Activated naive CD4-positive, alpha-beta T cell (primary cell): ENCODE measurements at places on chromosomes 11 and 22.
A peak's percentile ranks its signal among the peaks of the same experiment; 100 is the strongest.

- no peak for DNase-seq
Measured at GRCh38 chr22:21626735-21627469, 2.9 kb downstream of the YDJC start.

GRCh38 chr11:71787098-71787823, 45.7 kb upstream of the DEFB108B start:
- peak; percentile 91 for DNase-seq

DNA sequence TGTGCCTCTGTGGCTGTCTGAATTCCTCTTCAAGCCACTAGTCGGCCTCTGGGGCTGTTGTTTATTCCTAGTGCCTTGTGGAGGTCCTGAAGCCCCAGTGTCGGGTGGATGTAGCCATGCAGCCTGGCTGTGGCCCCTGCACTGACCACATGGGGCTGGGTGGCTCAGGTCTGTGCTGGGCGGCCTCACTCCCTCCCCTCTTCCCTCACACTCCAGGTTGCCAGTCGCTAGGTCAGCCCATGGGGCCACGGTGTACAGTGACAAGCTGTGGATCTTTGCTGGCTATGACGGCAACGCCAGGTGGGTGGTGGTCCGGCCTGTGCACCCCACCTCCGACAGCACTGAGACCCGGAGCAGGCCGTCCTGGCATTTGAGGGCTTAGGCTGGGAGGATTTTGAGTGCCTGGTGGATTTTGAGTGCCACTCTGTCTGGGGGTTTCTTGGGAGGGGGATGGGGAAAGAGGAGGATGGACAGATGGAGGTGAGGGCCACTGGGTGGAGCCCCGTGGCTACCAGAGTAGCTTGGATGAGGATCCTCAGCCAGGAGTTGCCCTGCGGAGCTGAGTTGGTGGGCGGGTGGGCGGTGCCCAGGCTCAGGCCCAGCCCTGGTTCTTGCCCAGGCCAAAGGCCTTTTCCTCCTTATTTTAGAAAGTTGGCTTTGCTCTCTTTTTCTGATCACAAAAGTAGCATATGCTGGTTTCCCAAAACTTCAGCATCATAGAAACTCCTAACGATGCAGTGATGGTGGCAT, 6.7 kb downstream of the LZTR1 start:
- DNase-seq, result no peak

DNA sequence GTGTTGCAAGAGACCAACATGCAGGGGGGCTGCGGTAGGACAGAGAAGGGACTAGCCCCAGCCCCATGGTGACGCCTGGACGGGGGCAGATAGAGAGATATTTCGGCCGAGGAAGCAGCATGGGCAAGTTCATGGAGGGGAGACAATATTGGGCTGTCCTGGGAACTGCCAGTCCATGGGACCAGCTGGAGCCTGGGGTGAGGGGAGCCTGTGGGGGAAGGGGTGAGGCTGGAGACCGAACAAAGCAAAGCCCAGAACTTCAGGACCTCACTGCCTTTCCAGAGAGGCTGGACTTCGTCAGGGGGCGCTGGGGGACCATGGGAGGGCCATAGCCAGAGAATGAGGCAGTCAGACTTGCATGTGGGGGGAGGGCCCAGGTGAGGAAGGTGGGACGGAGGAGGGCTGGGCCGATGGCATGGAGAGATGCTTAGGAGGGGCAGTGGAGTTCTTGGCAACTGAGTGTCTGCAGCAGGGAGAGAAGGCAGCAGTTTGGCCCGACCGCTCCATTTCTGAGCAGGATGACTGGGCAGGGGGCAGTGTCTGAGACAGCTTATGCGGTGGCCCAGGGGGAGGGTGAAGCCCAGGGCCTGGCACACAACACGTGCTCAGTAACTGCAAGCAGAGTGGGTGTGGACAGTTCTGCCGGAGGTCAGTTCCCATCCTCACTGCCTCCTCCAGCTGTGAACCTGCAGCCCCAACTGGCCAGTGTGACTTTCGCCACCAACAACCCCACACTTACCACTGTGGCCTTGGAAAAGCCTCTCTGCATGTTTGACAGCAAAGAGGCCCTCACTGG, 712 bp downstream of the UPK3A start:
- no peak for DNase-seq

DNA sequence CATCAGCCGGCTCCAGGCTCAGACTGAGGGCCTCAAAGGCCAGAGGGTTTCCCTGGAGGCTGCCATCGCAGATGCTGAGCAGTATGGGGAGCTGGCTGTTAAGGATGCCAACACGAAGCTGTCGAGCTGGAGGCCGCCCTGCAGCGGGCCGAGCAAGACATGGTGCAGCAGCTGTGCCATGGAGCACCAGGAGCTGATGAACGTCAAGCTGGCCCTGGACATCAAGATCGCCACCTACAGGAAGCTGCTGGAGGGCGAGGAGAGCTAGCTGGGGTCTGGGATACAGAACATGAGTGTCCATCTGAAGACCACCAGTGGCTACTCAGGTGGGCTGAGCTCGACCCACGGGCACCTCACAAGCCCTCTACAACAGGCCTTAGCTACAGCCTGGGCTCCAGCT, 4.0 kb upstream of the SCUBE2 start:
- DNase-seq, result no peak

DNA sequence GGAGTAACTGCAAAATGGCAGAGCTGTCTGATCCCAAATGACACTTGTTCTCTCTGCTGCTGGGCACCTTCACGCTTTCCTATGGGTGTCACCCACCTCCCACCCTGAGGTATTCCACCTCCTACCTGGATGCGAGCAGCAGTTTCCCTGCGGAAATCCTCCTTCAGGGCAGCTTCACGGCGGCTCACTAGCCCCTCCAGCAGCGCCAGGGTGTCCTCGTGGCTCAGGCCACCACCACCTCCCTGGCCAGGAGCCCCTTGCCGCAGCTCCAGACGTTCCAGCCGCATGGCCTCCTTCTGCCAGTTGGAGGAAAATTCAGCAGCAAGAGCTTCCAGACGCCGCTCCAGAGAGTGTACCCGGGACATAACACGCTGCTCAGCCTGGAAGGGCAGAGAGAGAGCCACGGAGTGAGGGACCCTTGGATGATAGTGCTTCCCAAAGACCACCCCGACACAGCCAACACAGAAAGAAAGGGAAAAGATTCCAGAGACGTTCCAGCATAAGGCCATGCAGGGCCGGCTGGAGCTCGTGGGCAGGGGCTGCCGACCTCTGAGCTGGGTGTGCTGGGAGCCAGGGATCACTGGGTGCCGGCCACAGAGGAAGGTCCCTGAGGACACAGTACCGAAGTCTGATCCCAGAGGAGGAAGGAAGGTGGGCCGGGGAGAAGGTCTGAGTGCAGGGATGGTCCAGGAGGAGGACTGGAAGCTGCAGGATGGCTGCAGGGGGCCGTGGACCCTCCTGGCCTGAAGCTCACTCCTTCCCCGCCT, 13.4 kb downstream of the SUN2 start:
- DNase-seq, result no peak

- no peak for DNase-seq
Measured at GRCh38 chr11:27700351-27701301, at the start of gene BDNF. Gene BDNF, minus strand, starts transcription at chr11:27700455. Its CDS starts 41,891 bp downstream, at chr11:27658564.

GRCh38 chr11:116691771-116692177, 81.0 kb downstream of the BUD13 start:
- peak; percentile 20 for DNase-seq

DNA sequence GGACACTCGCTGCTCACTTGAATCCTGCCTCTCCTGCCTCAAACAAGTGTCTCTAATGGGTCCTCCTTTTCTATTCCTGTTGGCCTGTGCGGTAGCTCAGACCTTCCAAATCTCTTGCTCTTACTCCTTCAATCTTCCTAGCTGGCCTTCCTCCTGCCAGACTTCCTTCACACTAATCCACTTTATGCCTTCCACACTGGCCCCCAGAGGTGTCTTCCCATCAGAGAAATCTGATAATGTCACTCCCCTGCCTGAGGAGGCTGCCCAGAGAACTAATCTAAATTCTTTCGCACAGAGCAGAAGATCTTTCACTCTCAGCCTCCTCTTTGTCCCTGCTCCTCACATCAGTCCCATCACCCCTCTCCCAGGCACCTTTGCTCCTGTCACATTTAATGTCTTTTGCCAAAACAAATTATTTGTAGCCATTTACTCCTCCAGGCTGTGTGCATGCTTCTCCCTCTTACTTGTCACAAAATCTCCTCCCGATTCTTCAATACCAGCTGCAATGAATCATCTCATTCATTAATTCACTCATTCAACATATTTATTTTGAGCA, 175.7 kb downstream of the MAML2 start:
- DNase-seq, result no peak

- no peak for DNase-seq
Measured at GRCh38 chr22:20464096-20464614, 26.5 kb upstream of the SCARF2 start.

- no peak for DNase-seq
Measured at GRCh38 chr11:60127311-60127811, 38.9 kb downstream of the MS4A2 start.

DNA sequence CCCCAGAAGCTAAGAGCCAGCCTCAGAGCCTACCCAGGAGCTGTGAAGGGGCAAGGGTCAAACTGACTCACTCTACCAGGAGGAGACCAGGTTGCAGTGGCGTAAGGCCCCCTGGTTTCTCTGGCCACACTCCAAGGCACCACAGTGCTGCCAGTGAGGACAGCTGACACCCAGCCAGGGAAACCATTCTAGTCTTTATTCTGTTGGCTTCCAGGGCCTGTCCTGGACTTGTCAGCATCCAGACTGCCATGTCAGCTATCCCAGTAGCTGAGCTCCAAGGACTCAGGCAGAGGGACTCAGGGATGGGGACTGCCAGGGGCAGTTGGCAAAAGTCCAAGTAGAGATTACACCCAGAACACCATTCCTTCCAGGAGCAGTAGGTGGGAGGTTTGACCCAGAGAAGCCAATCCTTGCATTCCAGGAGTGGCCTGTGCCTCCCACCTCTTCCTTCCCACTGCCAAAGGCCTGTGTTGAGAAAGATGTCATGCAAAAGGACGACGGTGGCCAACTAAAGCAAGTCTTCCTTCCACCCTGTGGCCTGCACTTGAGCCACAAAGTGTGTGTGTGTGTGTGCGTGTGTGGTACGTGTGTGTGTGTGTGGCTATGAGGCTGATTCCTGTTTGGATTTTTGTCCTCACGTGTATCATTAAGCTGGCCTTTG, 3.6 kb upstream of the MAPK8IP1 start:
- DNase-seq, result no peak

GRCh38 chr22:44398856-44399837, 86.4 kb upstream of the SHISAL1 start:
- no peak for DNase-seq

- no peak for DNase-seq
Measured at GRCh38 chr22:48748860-48749554, 1078.7 kb downstream of the BRD1 start.

DNA sequence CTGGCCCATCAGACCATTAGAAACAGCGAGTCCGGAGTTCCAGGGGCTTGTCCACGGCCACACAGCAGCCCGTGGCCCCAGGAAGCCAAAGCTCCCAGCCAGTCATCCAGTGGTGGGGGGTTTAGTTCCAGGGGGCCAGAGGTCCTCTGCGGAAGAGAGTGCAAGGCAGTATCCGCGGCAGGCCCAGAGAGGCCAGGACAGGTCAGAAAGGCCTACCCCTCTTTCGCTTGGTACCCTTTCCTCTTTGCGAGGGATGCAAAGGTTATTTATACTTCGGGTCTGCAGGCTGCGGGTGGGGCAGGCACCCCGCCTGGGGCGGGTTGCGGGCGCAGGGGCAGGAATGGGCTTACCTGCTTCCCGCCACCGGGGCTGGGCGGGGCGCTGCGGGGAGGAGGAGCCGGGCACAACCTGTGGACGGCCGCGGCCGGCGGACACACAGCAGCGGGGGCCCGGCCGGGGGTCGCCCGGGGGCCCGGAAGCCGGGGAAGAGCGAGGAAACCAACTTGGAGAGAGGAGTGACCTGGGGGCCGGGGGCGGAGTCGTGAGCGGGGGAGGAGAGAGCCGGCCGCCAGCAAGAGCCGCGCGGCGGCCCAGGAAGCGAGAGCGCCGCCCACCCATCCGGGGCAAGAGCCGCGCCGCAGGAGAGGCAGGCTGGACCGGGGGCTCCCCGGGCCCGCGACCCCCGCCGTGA, at the start of gene SH3BP1:
Gene SH3BP1, plus strand, starts transcription at position 600 of the 691 bp plus-strand sequence. CDS start 119 bp downstream, outside the sequence.
- DNase-seq, result no peak

DNA sequence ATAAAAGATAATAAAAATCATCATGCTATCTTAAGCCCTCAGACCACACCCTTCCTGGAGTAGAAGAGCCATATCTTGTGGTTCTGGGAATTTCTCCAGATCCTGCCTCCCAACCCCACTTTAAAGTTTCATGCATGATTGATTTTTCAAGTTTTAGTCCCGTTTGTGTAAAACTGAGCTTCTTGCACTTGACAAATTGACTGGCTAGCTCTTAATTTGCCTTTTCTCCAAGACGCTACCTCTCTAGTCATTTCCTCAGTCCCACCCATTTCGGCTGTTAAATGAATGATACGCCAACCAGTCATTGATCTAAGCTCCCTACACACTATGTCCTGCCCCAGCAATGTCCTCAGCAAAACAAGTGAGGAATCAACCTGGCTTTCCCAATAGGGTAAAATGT, 71.8 kb upstream of the TEAD1 start:
- DNase-seq, result no peak

GRCh38 chr11:115920841-115921480, 416.7 kb upstream of the CADM1 start:
- no peak for DNase-seq

DNA sequence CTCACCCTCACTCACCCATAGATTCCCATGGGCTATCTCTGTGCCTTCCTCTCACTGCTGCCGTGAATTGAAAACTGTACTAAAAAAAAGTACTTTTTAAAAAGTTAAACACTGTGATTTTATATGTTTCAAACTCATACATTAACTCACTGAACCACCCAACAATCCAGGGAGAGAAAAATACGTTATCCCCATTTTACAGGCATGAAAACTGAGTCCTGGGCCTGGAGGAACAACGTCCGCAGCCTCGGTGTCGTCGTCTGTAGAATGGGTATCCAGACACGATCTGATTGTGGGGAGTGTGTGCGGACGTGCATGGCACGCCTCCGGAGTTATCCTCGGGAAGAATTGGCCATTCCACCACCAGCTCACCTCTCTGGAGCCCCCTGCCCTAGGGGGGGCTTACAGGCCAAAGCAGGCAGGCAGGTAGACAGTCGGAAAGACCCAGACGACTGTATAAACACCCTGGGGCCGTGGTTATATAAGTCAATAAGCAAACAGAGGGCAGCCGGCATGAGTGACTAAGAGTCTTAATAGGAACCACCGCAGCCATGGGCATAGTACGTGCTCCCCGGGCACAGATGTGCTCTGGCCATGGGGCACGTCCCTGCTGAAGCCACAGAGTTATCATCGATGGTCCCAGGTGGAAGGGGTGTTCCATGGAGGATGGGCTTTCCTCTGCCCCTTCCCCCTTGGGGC, 7.1 kb upstream of the PDGFB start:
- DNase-seq, result no peak

DNA sequence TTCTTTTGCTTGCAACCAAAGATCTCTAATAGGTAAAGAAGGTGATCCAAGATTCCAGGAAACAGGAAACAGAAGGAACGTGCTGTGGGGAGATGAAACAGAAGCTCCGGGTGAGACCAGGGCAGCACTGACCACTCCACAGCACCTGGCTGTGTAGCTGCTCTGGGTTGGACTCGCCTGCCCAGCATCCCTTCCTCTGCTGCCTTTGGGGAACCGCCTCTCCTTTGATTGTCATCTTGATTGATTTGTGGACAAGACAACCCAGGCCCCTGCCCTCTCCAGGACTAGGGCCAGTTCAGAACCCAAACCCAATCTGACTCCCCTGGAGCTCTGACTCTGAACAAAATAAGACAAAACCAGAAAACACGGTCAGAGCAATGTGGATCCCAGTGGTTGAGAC, 14.7 kb upstream of the APOBEC3A start:
- no peak for DNase-seq

- DNase-seq, result no peak
Measured at GRCh38 chr11:3855808-3856491, 486 bp downstream of the STIM1 start.

- peak; percentile 15 for DNase-seq
Measured at GRCh38 chr11:34512840-34513681, 533 bp downstream of the ELF5 start.
